ENCODE measurements at places on chromosomes 4 and X.

DNA sequence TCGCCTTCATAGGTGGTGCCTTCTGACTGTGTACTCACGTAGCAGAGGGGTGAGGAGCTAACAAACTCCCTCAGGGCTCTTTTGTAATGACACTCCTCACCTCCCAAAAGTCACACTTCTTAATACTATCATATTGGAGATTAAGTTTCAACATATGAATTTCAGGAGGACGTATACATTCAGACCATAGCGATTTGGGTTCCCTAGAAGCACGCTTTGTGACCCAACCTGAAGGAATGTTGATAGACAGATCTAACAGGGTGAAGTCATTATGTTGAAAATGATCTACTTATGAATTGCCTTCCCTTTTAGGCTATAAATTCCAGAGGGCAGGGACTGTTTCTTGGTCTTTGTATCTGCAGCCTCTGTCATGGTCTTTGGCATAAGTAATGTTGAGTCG, 3.2 kb upstream of the KLHL34 start:
- DNase-seq: no peak

GRCh38 chr4:53571936-53572599, 19.2 kb downstream of the LNX1 start:
- no peak for DNase-seq

DNA sequence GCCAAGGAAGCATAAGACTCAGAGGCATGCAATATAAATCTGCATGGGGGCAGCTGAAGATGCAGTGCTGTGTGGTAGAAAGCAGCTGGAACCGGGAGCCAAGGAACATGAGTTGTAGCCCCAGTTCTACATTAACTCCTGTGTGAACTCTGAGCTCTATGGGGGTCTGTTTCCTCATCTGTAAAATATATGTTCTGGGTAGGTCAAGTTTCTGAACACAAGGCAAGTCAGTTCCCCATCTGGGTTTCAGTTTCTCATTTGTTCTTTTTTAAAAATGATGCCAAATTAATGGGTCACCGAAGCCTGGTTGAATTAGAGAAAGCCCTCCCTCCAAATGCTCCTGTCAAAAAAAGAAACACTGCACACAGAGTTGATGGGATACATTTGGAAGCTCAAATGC, 24.0 kb downstream of the UNC5C start:
- DNase-seq: no peak

GRCh38 chr4:139834981-139835391, 169.4 kb downstream of the MGST2 start:
- DNase-seq: no peak

DNA sequence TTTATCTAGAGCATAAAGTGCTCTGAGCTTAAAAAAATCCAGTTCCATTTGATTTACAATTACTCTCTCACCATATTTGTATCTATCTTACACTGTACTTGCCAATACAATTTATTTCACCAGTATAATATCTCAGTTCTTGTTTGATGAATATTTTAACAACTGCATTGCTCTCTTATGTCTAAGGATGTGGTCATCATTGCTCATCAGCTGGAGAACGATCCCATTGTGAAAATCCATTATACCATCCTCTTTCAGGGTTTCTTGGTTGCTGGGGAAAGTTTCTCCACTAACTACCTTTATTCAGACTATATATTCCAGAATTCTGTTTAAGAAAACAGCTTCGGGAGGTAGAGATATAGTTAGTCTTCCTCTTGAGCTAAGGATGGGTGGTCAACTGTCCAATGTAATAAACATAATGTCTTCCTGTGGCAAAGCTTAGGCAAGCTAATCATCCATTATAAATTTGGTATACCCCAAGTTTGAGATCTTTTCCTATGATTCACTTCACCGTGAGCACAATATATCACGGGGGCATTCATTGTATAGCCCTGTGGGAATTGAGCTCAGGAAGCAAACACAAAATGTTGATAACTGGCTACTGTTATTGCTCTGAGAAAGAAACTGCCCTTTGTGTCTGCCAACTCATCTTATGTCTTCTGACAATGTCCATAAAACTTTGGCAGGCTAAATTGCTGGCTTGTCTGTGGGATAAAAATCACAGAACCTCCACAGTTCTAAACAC, 2361.9 kb downstream of the ARAP2 start:
- no peak for DNase-seq

- no peak for DNase-seq
Measured at GRCh38 chr4:100165809-100166208, 24.5 kb downstream of the DDIT4L start.

DNA sequence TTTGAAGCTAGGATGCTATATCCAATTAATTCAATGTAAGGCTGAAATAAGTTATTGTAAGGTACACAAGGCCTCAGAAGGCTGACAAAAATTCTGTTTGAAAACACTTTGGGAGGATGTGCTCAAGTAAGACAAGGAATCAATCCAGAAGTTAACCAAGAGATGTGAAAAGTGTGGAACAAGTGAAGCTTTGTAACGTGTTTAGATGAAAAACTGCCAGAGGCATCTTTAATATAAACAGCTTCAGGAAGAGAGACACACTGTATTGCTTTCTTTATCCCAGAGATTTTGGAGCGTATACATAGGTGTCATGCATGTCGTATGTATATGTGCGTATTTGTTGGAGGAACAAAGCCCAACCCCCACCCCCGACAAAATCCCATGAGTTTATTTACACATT, 28.3 kb upstream of the YTHDC1 start:
- DNase-seq: no peak

DNA sequence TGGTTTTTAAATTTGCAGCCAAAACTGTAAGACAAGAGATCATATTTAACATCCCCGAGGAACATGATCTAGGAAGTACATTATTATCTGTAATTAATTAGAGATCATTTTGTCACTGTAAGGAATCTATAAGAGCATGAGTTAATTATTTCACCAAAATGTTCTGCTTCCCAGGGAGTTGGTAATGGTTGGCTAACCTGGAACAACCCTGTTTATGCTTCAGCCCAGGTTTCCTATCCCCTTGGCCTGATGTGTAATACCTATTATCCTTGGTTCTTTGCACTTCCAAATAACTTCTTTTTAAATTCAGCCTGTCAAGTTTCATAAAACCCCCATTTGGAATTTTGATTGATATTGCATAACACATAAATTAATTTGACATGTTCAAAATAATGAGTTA, 6.4 kb upstream of the MTNR1A start:
- DNase-seq: no peak

GRCh38 chrX:111877681-111878080, 1.7 kb downstream of the TRPC5OS start:
- no peak for DNase-seq

DNA sequence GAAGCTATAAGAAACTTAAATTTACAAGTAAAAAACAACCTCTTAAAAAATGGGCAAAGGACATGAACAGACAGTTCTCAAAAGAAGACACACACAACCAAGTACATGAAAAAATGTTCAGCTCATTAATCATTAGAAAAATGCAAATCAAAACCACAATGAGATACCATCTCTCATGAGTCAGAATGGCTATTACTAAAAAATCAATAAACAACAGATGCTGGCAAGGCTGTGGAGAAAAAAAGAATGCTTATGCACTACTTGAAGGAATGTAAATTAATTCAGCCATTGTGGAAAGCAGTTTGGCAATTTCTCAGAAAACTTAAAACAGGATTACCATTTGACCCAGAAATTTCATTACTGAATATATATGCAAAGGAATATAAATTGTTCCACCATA, 666.3 kb upstream of the GRIA3 start:
- no peak for DNase-seq

DNA sequence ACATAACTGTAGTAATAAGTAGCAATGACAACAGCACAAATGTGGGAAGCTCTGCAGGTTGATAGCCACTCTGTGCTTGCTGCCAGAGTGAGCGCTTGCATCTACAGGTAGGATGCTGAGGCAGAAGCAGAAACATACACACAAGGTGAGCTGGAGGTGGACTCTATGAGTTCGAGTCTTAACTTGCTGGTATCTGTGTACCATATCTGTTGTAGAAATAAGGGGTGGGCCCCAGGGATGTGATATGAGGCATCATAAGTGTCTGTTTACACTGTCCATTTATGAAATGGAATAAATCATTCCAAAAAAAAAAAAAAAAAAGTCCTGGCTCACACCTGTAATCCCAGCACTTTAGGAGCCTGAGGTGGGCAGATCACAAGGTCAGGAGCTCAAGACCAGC, 32.8 kb upstream of the EIF4E start:
- DNase-seq: no peak

GRCh38 chr4:82739287-82740190, 59.1 kb downstream of the SCD5 start:
- peak; percentile 68 for DNase-seq

DNA sequence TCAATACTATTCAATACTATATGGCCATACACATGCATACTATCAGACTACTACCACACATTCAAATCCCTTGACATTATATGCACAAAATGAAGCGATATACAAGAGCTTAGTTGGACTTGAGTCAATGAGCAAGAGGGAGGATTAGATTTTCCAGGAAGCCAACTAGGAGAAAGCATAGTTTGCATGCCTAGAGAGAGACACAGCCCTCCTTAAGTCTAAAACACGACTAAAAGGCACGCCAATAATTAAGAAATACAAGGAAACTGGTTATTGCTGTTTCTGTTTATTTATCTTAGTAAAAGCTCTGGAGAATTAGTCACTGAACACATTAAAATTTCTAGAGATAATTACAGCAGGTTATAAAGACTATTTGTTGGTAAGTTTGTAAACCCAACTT, 21.8 kb downstream of the MBNL3 start:
- no peak for DNase-seq

DNA sequence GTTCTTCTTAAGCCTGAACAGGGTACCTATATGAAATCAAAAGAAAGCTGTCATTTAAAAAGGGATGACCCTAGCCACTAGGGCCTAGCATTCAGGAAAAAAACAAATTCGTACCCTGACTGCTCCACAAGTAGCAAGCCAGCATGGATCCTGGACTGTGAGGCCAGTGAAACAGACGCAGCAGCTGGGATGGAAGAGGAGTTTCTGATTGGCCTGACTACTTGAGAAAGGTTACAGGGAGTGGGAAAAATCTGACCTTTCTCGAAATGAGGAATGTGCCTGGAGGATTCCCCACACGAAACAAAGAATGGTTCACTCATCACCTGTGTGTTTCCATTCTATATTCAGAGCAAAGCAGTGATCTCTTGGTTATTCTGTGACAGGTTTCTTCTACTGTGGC, 87.6 kb upstream of the JADE1 start:
- DNase-seq: no peak

DNA sequence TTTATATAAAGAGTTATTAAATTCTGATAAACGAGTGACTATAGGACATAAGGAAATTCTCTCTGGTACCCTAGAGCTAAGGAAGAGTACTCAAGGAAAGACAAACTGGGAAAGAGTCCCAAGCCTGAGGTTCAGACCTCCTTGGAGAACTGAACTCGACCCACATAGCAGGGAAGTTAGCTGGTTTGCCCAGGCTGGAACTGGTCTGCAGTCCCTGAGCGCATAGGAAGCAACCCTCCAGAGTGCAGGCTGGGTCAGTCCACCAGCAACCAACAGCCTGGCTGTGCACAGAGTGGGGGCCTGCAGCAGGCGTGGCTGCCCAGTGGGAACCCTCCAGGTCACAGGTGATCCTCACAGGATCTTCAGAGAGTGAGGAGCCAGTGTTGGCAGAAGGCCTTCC, 114.1 kb downstream of the SOWAHB start:
- no peak for DNase-seq

DNA sequence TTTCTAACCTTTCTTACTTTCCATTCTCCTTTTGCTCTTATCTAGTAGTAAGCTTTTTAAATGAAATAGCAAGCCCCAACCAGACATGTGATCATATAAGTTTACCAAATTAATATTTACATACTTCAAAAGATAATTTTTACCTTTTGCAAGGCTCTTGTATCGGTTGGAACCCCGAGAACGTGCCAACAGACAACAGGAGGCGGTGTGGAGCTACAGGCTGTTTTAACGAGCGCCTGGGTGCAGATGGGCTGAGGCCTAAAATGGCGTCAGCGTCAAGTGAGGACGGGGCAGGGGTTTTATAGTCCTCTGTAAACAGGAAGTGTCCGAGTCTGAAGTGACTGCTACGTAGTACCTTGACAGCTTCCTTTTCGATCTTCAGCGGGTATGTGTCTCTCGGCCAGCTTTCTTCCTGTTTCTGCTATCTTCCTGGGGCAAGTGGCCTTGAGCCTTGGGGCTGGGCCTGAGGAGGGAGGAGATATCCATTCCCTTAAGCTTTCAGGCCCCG, 342.7 kb downstream of the GALNTL6 start:
- no peak for DNase-seq

DNA sequence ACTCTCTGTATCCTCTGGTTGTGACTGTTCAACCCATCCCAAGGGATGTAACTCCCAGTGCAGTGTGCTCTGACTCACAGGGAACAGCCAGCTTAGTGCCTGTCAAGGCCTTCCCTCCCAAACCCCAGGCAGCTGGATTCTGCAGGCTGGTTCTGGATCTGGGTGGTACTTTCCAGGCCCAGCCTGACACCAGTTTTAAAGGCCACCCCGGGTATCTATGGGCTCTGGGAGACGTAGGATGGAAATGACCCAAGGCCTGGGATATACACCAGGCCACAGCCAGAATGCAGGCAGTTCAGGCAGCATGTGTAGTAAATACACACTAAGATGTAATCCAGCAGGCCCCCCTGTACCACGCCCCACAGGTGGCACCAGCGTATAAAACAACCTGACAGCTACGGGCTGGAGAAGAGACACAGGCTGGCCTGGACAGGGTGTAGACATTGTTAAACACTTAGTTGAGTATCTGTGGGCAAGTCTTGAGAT, 64.2 kb downstream of the SPINK2 start:
- DNase-seq: no peak

DNA sequence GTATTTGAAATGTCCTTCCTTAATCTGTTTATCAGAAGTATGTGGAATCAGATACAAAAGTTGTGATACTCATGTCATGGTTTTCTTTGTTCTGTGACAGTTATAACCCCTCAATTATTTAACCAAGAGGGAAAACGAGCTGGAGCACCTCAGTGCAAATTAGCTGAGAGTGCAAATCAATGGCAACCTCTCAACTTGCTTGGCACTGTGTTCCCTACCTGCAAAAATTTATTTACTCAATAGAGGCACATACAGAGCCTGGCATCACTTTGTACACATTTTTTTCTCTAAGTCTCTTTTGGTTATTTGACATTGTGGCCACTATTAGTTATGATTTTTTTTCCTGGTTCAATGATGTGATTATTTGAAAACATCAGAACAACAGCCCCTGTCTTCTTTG, 186.2 kb downstream of the STIM2 start:
- no peak for DNase-seq

Data from putamen (tissue), 1 donor.